NCI-H2227 treated with DMSO at 0.1 percent for 48 hours (cell line): ENCODE measurements at places on chromosomes 1 and 21.

- DNase-seq = no peak
These were observed 444.0 kb downstream of the PTPRC start for GRCh38 chr1:199082778-199083389.

DNA sequence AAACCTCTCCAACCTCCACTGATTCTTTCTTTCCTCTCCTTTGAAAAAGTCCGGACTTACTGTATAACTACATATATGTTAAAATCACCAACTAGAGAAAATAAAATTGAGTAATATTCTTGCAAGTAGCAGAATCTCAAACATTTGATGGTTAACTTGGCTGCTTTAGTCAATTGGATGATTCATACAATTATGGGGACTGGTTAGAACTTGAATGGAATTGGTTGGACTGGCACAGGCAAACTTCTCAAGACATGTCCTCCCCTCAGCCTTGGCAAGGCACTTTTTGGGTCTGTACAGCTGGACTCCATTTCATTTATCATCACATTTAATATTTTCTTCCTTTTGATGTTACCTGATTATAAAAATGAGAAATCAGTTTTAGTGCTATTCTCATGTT lies 6.5 kb downstream of the WLS start:
- DNase-seq = no peak

DNA sequence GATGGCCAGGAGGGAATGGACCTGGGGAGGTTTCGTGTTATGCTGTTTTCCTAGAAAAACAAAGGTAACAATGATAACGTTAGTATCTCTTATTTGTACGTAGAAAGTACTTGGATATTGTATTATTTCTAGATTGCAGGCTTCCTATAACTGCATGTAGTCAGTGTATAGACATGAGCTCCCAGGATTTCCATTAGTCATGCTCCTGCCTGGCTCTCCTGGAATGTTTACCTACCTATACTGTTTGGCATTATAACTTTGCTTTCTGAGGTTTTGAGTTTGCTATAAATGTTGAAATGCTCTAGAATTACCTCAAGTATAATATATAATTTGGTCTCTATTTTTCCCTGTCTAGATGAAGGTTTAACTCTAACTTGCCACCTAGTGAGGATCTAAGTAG lies 66.1 kb downstream of the TTC3 start:
- DNase-seq = no peak

DNA sequence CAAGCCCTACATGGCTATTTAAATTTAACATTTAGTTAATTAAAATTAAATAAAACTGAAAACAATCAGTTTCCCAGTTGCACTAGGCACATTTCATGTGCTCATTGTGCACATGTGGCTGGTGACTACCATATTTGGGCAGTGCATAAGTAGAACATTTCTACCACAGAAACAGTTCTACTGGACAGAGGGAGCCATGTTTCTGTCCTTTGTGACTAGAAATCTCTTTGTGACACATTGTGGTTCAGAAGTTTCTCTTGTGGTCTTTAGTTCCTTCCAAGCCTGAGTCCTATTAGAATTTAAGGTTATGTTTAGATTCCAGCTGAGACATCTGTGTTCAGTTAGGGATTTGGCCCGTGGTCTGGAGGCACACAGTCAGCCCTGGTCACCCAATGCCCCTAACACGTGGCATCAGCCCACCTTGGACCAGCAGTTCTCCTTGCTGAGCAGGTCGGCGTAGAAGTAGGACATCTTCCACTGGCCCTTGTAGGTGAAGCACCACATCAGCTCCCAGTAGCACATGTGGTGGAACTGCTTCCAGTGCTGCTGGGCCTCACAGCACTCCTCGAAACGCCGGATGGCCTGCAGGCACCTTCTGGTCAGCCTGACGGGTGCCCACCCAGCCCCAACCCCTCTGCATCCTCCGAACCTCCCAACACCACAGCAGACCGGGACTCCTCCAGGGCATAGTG lies 29.1 kb downstream of the TTC39A start:
- no peak for DNase-seq

DNA sequence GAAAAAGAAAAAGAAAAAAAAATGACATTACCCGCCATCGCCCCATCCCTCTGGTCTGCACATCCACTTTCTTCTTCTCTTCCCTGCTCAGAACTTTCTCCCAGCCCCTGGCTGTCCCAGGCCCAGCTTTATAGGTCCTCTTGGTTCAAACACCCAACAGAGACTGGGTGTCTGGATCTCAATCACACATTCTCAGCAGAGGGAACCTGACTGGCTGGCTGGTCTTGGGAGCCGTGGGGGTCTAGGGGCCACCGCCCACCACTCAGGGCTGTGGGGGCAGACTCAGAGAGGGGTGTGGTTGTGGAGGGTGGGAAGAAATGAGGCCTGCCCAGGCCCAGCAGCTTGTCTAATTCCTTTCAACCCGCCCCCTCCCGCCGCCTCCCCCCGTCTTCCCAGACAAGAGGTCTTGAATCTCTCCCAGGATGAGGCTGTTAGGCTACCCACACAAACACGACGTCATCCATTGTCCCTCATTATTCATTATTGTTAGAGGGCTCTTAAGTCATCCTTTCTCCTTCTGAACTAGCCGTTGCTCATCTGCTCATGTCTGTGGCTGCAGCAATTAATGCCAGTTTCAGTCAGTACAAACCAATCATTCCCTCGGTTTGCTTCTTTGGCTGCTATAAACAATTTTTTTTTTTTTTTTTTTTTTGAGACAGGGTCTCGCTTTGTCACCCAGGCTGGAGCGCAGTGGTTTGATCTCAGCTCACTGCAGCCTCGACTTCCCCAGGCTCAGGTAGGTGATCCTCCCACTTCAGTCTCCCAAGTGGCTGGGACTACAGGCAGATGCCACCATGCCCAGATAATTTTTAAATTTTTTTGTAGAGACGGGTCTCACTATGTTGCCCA lies 40.6 kb upstream of the CLIC4 start:
- peak; percentile 49 for DNase-seq

DNA sequence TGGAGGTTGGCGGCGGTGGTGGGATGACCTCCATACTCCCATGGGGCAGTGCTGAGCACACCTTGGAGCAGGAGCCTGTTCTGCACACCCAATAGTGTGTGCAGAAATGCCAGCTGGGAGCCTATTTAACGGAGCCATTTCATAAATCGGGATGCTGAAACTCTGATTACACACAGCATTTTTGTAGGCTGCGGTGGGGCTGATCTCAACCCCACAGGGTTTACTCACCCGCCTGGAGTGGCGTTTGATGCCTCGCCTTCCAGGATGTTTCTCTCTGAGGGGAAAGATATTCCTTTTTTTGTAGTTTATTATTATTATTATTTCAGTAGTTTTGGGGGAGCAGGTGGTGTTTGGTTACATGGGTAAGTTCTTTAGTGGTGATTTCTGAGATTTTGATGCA lies 82.6 kb upstream of the WDR26 start:
- DNase-seq = no peak

DNA sequence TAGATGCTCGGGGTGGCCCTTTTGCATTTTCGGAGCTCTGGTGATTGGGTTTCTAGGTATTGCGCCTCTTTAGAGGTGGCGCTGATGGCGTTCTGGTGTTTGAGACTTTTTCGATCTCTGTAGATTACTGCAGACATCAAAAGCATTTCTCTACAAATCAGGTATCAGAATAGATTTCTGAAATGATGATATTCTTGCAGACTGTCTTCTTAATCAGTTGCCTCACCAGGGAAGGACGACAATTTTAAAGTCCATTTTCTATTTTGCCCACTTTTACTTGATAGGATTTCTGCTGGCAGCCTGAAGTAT lies 65.2 kb upstream of the VAMP3 start:
- DNase-seq = peak; percentile 80

DNA sequence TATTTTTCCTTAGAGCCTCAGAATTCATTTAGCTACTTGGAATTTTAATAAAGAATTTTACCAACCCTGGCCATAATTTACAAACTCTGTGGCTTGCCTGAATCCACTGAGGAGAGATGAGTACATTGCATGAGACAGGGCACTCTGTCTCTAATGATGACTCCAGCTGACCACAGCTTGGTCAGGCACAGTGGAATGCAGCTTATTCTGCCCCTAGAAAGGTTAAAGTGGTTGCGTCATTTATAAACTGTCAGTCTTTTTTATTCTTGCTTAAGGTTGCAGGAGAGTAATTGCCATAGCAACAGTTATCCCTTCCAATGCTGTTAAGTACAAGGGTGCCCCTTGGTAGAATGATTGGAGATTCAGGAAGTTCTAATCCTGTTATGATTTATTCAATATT lies 28.3 kb downstream of the PDE4B start:
- DNase-seq = no peak

- DNase-seq = no peak
These were observed 8.0 kb upstream of the PKP1 start for GRCh38 chr1:201275253-201275666.

GRCh38 chr21:27126140-27126539 lies 159.3 kb upstream of the ADAMTS5 start:
- no peak for DNase-seq

DNA sequence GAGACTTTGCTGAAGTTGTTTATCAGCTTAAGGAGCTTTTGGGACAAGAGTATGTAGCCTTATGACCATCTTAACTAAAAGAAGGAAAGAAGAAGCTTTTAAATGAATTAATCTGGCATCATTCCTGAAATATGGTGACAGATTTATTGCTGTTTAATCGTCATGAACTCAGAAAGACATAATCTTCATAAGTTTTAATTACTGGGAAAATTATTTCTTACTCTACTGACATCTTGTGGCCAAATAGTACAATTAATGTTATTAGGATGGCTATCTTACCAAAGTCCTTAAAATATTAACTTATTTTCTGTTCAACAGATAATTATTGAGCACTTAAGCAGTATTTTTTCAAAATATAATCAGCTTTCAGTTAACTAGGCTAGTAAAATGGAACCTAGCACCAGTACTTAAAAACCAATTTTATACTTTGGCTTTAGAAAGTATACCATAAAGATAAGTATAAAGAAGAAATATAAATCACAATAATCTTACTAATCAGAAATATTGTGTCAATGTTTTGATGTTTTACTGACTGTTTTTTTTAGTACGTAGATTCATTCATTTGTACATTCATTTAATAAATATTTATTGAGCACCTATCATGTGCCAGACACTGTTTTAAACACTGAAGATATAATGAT lies 34.7 kb upstream of the GPR25 start:
- peak; percentile 3 for DNase-seq

DNA sequence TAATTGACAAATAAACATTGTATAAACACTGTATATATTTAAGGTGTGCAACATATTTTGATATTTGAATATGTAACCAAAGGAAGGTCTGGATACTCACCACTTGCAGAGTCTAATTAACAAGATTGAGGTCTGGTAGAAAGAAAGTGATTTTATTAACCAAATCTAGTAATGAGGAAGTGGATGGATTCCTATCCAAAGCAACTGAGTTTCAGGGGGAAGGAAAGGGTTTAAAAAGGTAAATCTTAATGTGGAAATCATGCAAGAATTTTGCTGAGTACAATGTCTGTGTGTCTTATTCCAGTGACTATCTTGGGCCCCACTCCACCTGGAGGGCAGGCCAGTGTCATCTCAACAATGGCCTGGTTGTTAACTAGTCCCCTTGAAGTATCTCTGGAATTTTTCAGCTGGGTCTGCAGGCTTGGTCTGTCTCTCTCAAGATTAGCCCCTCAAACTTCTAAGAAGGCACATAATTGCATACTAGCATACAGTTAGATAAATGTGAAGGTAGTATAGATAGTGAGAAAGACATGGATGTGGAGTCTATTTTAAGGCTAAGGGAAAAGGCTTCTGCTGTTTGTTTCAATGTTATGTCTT lies 262.7 kb upstream of the RGS18 start:
- no peak for DNase-seq
